ENCODE measurements at places on chromosomes 6 and 20.

- DNase-seq, result no peak
Observed at GRCh38 chr20:48192109-48192508, 406.8 kb upstream of the SULF2 start.

- no peak for DNase-seq
Observed at GRCh38 chr6:166087246-166087645, 80.4 kb downstream of the TBXT start.

- no peak for DNase-seq
Observed at GRCh38 chr6:74268815-74269599, 573.0 kb downstream of the CD109 start.

DNA sequence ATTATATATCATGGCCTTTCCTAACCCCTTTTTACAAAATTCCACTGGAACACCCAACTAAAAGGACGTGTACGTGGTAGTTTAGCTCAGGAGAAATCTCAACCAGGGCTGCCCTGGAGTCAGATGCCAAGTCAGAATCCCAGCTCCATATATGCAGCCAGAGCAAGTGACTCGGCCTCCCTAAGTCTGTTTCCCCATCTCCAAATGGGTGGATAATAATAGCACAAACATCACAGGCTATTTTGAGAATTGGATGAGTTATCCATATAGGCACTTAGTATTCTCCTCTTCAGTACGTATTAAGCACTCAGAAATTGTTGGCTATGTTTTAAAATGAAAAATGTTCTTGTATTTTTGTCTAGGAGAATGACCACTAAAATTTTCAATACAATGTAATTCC is 481.5 kb downstream of the CD109 start:
- no peak for DNase-seq

DNA sequence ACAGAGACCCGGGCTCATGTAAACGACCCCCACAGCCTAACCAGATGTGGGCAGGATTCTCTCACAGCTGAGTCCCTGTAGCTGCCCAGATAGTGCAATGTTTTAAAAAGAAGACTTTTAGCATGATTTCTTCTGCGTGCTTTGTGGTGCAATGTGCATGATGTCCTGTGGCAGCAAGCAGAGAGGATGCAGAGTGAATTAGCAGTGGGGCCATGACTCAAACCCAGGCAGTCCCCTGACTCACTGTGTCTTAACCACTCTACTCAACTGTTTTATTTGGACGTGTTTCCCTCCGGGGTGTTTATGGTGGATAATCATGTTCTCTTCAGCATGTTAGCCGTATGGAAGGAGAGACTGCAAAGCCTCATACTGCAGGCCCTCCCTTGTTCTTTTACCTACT is 247.9 kb downstream of the SLC24A3 start:
- DNase-seq, result peak; percentile 57

DNA sequence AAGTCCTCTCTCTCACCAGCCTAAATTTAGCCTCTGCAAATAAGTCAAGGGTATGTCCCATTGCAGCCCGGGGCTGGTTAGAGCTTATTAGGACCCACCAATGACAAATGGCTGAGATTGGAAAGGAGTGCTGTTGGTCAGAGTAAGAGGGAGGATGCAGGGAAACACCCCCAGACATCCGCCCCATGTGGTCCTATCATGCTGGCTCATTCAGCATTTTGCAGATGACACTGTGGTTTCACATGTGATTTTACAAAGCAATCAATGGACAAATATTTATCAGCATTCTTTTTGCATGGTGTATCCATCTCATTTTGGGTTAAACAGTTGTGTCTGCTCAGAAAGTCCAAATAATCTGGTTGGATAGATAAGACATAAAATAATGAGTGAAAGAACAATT is 152.2 kb upstream of the EXOC2 start:
- no peak for DNase-seq

GRCh38 chr20:21175433-21175832 is 49.6 kb downstream of the KIZ start:
- DNase-seq, result no peak

- peak; percentile 90 for DNase-seq
Observed at GRCh38 chr6:32369660-32370059, 2.0 kb downstream of the TSBP1 start.

DNA sequence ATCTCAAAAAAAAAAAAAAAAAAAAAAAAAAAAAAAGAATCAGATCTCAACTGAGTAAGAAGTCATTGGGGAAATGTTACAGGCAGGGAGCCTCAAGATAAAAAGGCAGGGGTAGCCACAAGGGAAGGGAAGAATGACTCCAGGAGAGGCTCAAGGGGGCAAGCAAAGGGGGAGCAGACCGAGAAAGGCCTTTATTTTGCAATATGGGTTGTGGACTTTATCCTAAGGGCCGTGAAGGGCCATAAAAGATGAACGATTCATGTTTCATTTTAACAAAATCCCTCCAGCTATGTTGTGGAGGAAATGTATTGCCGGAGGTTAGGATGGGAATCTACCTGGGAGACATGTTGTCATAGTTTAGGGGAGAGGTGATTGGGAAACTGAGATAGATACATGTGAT is 25.8 kb upstream of the SEC63 start:
- no peak for DNase-seq

DNA sequence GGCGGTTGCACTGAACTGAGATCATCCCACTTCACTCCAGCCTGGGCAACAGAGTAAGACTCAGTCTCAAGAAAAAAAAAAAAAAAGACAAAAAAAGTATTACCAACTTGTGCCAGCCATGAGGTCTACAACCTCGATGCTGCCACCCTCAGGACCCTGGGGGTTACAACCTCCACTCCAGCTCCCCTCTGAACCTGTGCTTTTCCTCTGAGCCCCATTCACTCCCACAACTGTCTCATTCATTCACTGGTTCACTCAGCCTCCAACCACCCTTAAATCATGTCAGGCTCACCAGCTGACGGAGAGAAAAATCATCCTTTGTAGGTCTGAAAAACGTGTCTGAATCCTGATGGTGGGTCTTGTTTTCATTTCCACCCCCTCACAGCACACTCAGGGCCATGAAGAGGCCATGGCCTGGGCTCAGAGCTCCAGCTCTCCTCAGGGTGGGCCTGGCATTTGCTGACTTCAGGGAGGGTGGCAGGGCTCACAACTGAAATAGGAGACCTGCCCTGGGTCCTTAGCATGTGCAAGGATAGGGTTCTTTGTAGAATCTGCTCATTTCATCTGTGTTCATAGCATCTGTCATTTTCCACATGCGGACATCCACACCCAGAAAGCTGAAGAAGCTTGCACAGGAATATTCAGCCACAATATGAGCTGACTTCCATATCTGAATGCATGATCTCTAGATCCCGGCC is 1.9 kb upstream of the ULBP1 start:
- no peak for DNase-seq

DNA sequence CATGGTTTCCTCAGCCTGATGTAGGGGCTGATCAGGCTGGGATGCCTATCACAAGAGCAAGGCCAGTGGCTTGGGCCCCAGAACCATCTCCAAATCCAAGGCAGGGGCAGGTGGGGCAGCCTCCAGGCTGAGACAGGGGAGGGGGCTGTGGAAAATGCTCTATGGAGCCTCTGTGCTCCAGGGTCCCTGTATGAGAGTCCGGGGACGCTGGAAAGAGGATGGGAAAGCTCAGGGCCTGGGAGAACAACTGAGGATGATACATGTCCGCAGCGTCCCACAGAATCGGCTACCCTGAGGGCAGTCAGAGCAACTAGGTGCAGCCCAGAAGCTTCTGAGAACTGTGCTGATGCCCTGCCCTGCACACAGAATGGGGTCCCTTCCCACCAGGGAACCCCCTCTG is 43.4 kb downstream of the CPXM1 start:
- no peak for DNase-seq

- DNase-seq, result no peak
Observed at GRCh38 chr20:35001596-35002362, 46.1 kb downstream of the MYH7B start.

GRCh38 chr20:53826597-53827291 is 233.1 kb upstream of the ZNF217 start:
- no peak for DNase-seq

Measured in fibroblast of skin of abdomen (primary cell).